T-helper 2 cell (primary cell): ENCODE measurements at places on chromosomes 1 and 21.

GRCh38 chr1:184972315-184973055 lies 1.8 kb downstream of the NIBAN1 start:
- DNase-seq, result peak; percentile 17

GRCh38 chr1:227730630-227731151 lies 4.4 kb downstream of the JMJD4 start:
- DNase-seq, result no peak

DNA sequence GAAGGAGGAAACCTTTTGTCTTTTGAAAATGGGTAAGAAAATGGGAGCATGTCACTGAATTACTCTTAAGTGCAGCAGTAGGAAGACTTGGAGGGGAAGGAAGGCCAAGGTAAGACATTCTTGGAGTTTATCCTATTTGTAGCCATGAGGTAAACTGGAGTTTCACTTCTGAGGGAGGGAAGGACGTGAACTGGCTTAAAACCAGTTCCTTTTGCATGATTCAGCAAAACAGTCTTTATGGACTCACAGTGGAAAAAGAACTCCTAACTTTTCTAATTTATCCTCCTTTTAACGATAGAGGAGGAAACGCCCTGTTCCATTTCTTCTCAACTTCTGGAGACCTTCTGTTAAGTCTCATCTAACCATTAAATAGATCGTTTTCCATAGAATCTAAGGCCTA lies 2.5 kb downstream of the PRDX6 start:
- DNase-seq, result no peak

DNA sequence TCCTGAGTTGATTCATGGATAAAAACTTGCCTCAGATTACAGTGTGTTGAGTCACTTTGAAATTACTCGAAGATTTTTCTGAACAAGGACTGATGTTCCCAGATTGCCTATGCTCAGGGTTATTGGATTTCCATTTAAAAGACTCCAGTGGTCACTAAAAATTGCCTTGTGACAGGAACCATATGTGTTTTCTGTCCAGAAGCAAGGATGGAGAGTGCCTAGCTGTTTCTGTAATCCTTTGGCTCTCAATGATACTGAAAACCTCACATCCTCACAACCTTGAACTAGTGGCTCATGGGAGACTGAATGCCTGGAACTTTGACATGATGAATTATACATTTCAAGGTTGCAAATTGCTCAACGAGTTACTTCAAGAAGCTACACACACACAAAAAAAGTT lies 1271.8 kb downstream of the BRINP3 start:
- no peak for DNase-seq

DNA sequence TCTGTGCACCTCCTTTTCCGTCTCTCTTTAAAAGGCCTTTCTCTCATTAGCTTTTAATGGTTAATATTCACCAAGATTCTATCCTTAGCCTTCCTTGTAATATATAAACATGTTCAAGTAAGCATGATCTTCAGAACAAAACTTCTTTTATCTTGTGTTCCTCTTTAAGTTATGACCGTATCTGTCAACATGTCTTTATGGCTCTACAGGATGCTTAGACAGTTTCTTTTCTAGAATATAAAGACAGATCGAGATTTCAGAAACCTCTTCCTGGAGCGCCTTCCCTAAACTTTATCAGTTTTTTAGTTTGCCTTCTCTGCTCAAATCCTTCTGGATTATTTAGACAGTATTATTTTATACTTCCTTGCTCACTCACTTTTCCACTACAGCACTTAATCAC lies 7.2 kb downstream of the RO60 start:
- DNase-seq, result no peak

GRCh38 chr1:85027242-85027983 lies 20.9 kb downstream of the MCOLN3 start:
- DNase-seq, result no peak

DNA sequence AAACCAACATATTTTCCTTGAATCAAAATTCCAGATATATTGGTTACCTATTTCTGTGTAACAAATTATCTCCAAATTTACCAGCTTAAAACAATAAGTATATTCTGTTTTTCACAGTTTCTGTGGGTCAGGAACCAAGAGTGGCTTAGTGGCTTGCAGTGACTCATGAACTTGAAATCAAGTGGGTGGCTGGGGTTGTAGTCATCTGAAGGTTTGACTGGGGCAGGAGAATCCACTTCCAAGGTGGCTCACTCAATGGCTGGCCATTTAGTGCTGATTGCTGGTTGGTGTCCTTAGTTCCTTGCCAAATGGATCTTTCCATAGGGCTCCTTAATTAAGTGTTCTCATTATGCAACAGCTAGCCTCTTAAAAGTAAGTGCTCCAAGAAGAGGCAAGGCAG lies 43.8 kb downstream of the ALG14 start:
- DNase-seq, result no peak

DNA sequence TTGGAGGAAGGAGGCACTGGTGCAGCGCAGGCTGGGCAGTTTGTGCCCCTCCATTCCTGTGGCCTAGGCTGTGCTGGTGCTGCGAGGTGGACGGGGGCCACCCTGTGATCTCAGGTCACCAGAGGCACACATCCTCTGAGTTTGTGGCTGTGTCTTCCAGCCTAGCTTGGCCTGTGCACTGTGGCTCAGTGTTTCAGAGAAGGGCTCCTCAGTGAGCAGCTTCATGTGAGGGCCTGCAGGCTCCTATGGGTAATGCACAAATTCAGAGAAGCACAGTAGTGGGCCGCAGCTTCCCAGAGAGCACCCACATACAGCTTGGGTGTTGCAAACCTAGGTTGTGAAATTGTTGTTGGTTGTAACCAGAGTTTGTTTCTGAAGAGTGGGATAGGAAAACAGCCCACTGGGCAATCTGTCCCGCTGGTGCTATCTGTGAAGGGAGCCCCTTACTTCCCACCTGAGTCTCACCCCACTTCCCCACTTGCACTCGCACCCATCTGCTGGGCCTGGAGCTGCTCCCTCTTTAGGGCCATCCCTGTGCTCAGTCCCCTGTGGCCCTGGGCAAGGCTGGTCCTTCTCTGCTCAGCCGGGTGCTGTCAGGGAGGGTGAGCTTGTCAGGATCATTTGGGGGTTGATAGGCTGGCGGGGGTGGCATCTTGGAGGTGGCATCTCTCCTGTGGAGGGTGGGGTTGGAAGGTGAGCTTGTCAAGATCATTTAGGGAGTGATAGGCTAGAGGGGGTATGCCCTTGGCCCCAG lies 30.2 kb downstream of the SNAP47 start:
- DNase-seq, result no peak

- DNase-seq, result no peak
These were observed 212.7 kb upstream of the NRIP1 start for GRCh38 chr21:15277466-15277865.

DNA sequence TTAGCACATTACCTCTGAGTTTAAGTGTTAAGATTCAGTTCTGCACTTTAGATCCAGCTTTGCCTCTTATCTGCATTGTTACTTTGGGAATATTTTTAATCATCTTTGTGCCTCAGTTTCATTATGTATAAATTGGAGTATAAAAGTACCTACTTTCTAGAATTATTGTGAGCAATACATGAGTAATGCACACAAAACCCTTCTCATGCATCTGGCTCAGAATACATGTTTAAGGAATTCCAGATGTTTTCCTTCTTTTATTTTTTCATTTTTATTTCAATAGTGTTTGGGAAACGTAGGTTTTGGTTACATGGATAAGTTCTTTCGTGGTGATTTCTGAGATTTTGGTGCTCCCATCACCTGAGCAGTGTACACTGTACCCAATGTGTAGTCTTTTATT lies 14.2 kb downstream of the C8A start:
- no peak for DNase-seq

DNA sequence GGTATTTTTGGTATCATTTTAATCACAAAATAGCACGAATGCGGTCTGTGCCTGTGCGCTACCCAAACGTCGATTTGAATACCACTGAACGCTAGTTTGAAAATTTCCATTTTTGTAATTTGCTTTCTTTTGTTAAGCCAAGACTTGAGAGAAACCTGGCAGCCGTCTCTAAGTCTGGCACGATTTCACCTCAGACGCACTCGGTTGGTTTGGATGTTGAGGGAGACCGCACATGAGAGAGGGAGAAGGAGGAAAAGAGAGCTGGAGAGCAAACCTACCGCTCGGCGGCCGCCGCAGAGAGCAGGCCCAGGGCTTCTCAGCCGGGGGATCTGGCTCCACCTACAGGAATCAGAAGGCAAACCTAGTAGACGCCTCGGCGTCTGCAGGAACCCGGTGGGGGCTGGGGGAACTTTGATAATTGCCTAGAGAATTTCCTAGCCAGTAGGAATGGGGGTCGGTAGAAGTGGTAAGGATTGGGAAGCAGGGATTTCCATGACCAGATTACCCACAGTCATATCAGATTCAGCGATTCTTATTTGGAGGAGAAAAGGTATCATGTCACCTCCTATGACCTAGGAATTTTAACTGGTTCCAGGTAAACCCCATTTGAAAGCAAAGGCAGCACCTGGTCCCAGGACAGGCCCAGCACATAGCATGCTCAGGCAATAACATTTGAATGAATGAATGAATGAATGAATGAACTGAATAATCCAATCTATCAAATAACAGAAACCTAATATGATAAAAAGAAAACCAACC lies 83.2 kb downstream of the TM2D1 start:
- peak; percentile 59 for DNase-seq

GRCh38 chr1:223837206-223837605 lies 8.5 kb downstream of the TP53BP2 start:
- DNase-seq, result no peak

DNA sequence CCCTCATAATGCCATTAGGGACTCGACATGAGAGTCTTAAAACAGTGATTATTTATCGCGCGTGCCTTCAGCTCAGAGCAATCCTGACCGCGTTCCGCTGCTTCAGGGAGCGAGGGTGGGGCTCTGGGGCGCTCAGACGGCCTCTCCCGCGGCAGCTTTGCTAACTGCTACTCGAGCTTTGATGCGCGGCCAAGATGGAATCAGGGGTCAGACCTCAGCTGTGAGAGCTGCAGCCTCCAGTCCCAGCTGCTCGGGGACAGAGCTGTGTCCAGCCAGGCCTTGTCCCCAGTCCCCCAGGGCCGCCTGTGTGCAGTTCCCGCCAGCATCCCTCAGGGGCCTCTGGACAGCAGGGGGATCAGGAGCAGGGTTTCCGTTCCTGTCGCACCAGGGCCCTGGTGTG lies 104.6 kb upstream of the TTC34 start:
- DNase-seq, result no peak

DNA sequence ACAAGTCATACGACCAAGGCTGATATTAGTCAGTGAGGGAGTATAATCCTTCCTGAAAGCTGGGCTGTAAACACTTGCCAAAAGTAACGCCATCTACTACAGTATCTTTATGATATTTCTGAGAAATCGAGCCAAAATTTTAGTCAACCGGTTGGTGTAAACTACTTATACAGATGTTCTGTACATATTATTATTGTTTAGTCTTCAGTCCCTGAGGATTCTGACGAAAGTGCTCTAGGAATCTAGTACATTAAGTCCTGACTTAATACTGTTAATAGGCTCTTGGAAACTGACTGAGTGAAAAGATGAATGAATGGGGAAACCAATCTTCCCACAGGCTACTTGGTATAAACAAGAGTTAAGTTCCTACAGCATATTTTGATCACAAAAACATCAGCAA lies 274.3 kb downstream of the USP25 start:
- no peak for DNase-seq

DNA sequence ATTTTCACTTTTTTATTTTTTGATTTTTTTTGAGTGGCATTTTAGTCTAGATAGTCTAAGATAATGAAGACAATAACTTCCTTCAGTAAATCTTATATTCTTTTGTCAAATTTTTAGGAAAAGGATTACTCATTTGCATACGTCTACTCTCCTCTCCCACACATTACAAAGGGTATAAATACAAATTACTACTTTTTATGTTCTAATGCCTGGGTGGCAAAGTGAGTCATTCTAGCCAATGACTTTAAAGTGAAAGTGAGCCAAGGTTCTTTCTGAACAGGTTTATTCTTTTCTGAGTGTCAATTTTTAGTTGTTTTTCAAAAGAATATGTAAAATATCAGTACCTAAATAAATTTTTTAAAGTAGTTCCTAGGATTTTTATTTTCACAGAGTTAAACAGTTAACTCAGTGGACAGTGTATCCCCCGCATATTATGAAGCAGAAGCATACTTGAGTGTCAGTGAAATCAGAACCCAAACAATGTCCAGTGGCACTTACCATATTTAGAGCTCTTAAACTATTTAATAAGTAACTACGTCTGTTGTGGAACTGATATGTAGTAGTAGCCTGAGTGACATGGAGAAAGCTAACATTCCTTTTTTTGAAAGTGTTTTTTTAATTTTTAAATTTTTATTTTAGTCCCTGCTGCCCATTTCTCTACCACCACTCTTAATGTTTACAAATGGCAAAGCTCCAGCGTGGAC lies 141.7 kb downstream of the PHTF1 start:
- no peak for DNase-seq

- DNase-seq, result no peak
These were observed 58.1 kb upstream of the ANGPTL1 start for GRCh38 chr1:178928976-178929375.

DNA sequence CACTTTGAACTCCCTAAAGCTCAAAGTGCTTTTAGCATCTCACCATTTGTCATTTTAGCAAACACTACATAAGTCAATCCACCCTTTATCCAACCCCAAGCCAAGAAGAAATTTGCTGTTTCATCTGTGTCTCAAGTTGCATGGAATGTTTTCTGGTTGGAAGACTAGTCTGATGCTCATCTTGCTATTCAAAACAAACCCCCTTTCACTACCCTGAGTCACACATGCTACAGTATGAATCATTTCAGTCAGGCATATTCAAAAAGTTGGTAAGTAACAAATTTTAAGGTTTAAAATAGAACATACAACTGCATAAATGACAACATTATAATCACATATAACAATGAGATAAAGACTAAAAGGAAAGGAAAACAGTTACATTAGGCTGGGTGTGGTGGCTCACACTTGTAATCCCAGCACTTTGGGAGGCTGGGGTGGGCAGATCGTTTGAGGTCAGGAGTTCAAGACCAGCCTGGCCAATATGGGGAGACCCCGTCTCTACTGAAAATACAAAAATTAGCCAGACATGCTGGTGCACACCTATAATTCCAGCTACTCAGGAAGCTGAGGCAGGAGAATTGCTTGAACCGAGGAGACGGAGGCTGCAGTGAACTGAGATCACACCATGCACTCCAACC lies 38.7 kb downstream of the DSTYK start:
- peak; percentile 11 for DNase-seq

DNA sequence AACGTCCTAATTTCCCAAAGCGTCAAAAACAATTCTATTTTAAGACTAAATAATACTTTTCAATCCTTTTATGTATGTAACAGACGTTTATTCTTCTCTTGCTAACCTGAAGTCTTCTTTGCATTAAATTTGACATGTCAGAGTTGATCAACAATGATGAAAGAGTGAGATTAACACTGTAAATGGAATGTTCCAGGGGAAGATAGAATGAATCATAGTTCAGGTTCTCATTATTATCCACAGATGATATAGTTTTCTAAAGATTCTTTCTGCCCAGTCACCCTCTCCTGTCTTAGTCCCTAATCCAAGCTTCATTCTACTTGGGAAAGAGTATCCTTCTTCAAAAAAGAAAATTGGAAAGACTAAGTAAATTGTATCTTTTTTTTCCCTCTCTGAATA lies 38.9 kb downstream of the SDCCAG8 start:
- no peak for DNase-seq

DNA sequence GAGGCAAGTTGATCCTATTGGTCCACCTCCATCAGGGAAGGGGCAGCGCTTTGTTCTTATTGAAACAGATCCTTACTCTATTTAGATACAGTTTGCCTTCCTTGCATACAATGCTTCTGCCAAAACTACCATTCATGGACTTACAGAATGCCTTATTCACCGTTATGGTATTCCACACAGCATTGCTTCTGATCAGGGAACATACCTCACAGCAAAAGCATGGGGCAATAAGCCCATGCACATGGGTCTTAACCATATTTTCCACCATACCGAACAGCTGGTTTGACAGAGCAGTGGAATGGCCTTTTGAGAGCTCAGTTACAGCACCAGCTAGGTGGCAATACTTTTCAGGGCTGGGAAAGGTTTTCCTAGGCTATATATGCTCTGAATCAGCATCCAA lies 544.8 kb upstream of the ADGRL4 start:
- DNase-seq, result no peak
